Hepatocyte (in vitro differentiated cells): ENCODE measurements at places on chromosomes 2 and 18. TPM values are rescaled to one million over a fixed set of nuclear protein-coding genes. Genes with fewer than 3 reads are reported as not detected.

KHK gene
- total RNA-seq, result 26.1 and 28.7 TPM in 2 replicates

PEX13 gene
- 60.0 and 74.3 TPM in 2 replicates for total RNA-seq

- DNase-seq, result no peak
Measured at GRCh38 chr2:69434753-69435152, 2.5 kb downstream of the NFU1 start.

DNA sequence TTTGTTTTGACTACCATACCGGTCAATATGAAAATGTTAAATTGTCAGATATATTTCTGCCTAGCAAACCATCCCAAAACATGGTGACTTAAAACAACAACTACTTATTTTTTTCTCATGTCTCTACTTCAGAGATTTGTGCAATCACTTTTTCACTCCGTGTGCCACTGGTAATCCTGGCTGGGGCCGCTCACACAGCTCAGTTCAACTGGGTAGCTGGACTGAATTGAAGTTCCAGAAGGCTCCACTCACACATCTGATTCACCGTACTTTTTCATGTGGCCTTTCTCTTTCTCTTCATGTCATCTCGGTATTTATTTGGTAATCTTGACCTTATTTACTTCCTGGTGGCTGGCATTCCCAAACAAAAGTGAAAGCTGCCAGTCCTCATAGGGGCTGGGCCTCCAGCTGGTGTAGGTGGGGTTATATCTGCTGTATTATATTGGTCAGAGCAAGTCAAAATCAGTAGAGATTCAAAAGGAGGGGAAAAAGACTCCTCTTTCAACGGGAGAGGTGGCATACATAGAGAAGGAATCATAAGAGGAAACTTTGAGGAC, 513.9 kb upstream of the NXPH2 start:
- DNase-seq, result no peak

- no peak for DNase-seq
Measured at GRCh38 chr2:142824756-142825155, 52.7 kb upstream of the KYNU start.

DNA sequence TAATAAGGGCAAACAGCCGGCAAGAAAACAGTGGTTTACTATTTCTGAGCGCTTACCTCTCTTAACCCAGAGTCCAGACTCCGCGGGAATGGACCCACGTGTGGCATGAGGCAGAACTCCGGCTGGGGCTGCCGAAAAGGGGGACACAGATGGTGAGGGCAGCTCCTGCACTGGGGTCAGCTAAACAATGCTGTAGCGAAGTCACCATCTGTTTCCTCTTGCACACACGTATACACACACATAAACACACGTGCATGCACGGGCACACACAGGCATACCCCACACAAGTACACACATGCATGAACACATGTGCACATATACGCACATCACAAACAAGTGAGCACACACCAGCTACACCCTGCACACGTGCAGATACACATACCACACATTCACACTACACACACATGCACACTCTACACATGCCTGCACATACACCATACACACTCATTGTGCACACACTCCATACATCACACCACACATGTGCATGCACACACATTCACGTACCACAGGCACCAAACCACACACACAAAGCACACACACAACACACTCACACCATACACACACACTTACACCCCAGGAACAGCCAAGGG, 105.9 kb upstream of the ID2 start:
- DNase-seq, result no peak

- DNase-seq, result no peak
Measured at GRCh38 chr2:196162586-196163175, 8.7 kb downstream of the STK17B start.

DNA sequence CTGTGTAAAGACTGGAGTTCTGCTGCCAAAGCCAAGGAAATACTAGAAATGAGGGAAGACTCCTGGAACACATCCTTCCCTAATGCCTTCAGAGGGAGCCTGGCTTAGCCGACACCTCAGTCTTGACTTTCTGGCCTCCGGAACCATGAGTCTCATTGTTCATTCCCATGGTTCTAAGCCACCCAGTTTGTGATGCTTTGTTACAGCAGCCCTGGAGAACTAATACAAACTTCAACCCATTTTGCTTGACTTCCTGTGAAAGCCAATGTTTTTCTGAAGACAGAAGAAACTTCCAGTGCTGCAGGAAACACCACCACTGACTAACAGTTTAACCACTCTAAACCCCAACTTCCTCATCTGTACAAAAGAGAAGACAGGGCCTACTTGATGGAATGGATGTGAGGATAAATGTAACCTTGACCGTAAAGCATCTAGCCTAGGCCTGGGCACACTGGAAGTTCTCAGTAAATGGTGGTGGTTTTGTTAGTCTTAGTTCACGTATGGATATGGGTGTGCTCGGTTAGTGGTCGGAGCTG, 85.9 kb upstream of the RFX8 start:
- no peak for DNase-seq

GRCh38 chr2:224180810-224181209, 141.7 kb upstream of the SERPINE2 start:
- no peak for DNase-seq

- DNase-seq, result no peak
Measured at GRCh38 chr18:69817335-69817940, 130.2 kb downstream of the CD226 start.
